RPMI7951 (cell line): ENCODE measurements at places on chromosomes 7 and 10. TPM values are rescaled to one million over a fixed set of nuclear protein-coding genes. Genes with fewer than 3 reads are reported as not detected.
A peak's percentile ranks its signal among the peaks of the same experiment; 100 is the strongest.

DNA sequence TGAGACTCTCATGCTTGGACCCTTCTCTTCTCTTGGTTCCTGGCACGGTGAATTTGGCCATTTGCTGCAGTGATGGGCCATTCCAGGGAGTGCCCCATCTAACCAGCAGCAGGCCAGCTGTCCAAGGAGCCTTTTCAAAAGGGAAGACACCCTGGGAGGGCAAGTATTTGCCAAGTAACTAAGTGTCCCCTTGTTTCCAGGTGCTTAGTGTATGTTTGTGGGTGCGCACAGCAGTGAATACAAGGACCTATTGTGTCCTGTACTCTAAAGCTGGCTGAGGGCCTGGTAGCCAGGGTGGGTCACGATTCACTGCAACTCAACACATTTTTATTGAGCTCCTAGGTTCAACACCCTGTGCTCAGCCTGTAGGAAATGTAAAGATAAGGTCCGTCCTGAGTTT, 348.8 kb downstream of the RNLS start:
- DNase-seq: no peak

DNA sequence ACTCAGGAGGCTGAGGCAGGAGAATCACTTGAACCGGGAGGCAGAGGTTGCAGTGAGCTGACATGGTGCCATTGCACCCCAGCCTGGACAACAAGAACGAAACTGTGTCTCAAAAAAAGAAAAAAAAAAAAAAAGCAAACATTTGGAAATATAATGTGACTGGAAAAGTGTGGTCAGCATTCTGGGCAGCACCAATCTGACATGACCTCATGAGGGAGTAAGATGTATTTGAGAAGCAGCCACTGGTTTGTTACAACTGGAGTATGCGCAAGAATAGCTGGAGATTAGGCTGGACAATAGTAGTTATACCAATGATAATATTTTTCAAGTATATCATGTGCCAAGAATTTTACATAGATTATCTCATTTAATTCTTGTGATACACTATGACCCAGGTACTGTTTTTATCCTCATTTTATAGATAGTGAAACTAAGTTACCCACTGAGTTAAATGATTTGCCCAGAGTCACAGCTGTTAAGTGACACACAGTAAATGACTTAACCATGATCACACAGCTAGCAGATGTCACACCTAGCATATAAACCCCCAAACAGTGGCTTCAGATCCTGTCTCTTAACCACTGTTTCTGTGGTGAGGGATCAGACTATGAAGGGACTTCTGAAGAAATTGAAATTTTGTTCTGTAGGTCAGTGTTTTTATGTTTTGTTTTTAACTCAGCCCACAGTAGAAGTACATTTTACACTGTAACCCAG, 11.1 kb downstream of the MCU start:
- DNase-seq: no peak

DNA sequence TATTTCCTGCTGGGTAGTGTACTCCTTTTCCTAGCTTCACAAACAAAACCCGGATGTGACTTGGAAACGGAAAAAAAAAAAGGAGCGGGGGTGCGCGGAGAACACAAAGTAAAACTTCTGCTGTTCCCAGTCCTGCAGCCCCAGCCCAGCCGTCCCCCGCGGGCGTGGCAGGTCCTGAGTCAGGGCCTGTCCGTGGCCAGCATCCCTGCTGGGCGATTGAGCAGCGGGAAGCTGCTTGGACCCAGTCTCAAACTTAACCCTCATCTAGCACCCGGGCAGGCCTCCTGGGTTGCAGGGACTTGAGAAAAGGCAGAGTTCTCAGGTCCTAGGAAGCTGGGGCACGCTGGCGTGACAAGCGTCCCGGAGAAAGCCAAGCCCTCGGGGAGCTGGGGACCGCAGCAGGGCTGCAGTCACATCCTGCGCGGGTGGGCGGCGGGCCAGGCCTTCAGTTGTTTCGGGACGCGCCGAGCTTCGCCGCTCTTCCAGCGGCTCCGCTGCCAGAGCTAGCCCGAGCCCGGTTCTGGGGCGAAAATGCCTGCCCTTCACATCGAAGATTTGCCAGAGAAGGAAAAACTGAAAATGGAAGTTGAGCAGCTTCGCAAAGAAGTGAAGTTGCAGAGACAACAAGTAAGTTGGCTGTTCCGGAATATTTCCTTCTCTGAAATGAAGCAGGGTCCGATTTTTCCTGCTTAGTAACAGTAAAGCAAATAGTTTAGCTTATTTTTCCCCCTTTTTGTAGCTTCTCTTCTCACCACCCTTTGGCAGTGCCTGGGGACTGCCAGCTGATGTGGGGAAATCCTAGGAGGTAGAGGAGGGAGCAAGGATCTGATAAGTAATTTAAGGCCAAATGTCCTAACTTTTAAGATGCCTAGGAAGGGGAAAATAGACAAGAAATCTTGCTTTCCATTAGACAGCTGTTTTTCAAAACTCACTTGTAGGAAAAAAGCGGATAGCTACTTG, at the start of gene GNG11:
GNG11 (plus strand) TSS at position 129 of the 960 bp plus-strand sequence; CDS start at position 532, 403 bp downstream.
- DNase-seq: peak; percentile 98

DNA sequence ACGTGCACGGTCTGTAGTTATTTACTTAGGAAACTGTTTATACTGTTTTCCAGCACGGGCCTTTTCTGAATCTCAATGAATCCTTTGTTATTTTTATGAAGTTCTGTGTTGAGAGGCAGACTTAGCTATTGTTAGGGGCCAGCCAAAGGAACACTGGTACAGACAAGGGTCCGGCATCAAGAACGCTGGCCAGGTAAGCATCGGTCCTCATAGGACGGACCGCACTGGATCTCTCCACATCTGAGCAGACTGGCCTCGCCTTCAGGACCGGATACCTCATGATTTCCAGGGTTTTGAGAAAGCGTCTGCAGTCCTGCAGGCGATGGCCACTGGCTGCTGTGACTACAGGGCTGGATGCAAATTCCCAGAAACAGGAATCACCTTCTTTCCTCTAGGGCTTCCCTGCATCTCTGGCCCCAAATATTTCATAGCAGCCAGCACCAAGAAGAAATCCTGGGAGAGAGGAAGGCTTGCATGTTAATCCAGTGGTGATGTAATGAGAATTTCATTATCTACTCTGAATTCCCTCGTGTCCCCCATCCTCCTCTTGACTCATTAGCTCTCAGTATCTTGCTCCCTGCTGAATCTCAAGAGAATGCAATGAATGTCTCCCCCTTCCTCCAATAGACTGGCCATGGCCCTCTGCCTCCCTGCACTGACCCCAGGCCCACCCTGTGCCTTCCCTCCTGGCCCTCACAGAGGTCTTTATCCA, 325.4 kb upstream of the NPVF start:
- DNase-seq: no peak

- DNase-seq: no peak
These were observed 66.9 kb downstream of the ZNRF2 start for GRCh38 chr7:30351286-30351685.

DNA sequence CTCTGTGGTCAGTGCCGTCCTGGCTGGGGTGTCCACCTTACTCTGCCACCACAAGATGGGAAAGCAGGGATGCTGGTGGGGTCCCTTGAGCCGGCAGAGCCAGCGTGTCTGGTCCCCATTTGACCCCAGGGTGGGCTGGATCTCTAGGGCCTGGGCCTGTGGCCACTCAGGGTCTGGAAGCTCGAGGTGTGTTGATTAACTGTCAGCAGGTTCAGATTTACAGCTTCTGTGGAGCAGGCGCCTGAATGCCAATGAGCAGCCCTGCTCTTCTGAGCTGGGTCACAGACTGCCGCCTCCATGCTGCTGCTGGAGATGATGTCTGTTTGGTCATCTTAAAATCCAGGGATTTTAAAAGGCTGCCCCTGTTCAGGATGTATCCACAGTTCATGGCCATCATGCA, 11.3 kb upstream of the DPYSL4 start:
- DNase-seq: no peak

GRCh38 chr10:127080317-127080716, 116.1 kb downstream of the INSYN2A start:
- DNase-seq: no peak

DNA sequence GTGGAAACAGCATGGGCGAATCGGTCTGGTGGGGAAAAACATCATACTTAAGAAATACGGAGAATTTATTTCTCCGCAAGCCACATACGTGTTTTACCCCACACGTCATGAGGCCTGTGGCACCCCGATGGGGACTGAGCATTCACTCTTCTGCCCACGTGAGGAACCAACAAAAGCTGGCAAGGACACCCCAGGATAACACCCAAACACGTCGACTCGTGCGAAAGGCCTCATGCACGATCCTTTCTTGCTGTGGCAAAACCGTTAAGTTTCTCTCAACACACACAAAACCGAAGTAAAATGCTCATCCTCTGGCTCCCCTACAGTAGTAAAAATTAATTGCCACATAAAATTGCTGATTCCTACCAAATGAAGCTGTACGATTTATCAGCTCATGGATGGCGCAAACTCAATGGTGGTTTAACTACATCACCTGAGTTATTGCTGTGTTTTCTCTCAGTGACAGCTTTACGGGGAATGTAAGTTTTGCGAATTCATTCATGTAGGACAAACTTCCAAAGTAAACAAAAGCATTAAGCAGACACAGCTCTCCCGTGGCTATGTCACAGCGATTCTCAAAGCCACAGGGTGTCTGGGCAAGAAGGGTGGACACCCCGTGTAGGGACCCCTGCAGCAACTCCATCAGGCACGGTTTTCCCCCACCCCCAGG, 97.0 kb downstream of the CTBP2 start:
- DNase-seq: no peak

DNA sequence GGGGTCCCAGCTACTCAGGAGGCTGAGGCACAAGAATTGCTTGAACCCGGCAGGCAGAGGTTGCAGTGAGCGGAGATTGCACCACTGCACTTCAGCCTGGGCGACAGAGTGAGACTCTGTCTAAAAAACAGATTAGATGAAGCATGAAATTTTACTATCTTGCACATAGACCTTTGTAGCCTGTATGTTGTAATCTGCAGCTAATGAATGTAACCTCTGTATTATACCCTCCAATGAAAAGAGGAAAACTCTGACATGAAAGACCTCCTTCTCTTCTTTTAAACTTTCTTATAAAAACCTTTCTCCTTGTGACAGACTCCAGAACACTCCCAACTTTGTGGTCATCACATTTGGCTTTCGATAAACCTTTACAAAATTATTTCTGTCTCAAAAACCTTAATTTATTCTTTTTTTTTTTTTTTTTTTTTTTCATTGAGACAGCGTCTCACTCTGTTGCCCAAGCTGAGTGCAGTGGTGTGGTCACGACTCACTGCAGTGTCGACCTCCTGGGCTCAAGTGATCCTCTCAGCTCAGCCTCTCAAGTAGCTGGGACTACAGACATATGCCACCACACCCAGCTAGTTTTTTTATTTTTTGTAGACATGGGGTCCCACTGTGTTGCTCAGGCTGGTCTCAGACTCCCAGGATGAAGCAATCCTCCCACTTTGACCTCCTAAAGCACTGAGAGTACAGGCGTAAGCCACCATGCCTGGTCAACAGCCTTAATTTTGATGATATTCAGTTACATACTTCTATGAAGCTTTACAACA, 97.4 kb downstream of the SVOPL start:
- DNase-seq: peak; percentile 10

DNA sequence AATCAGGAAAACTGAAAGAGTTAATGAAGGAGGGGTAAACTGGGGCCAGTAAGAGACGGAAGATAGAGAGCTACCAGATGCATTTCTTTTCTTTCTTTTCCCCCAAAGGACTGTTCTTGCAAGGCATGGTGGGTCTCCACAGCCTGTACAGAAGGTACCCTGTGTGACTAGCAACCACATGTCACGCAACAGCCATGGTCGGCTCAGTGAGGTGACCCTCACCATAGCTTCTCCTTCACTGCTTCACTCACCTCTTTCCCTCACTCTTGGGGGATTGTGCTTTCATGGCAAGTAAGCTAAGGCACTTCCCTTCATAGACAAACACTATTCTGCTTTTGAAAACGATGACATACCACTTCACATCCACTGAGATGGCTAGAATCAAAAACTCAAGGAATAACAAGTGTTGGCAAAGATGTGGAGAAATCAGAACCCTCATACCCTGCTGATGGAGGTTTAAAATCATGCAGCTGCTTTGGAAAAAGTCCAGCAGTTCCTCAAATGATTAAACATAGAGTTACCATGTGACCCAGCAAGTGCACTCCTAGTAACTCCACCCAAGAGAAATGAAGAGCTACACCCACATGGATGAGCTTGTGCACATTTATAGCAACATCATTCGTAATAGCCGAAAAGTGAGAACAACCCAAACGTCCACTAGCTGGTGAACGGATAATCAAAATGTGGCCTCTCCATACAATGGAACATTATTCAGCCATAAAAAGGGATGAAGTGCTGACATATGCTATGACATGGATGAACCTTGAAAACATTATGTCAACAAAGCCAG, 3.8 kb upstream of the INSIG1 start:
- DNase-seq: no peak

GRCh38 chr10:5404208-5405041, at the start of gene TUBAL3:
Gene TUBAL3 (minus strand): TSS chr10:5404828. CDS start chr10:5404792, 36 bp downstream.
- DNase-seq: peak; percentile 45

GRCh38 chr10:129964611-129965424, 744 bp upstream of the EBF3 start:
- DNase-seq: peak; percentile 17

- DNase-seq: no peak
These were observed 29.5 kb downstream of the PAXIP1 start for GRCh38 chr7:154973381-154973780.

DNA sequence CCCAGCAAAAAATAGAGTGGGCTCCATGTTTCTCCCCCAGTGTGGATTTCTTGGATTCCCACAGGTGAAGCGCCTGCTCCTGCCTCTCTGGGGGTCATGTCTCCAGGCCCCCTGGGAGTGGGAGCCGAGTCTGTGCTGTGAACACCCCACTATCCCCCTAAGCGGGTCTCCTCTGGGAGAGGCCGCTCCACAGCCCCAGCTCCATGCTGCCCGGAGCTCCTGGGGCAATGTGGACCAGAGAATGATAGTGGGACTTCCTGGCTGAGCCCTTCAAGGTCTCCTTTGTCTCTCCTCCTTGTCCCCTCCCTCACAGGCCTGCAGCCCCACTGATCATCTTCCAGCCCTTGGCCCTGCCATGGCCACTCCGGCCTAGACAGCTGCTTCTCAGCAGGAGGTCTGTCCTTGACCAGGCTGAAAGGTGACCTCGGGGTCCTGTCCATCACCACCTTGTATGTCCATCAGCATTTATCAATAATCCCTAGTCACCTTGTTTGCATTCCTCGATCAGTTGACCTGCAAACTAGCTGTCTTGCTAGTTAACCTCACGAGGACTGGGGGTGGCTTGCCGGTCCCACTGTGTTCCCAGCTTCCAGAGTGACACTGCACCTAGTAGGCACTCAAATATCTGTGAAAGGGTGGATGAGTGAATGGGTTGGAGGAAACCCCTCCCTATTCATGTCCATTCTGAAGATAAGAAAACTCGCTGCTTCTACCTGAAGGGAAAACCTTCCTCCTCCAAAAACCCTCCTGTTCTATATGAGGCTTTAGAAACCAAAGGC, 776 bp upstream of the CALML3 start:
- no peak for DNase-seq

GRCh38 chr7:26060733-26061677, 91.0 kb upstream of the NFE2L3 start:
- DNase-seq: no peak

TNS3 gene
- total RNA-seq: 147 and 149 TPM in 2 replicates

FAM180A gene
- total RNA-seq: 4.8 and 6.4 TPM in 2 replicates

FAM241B gene
- 0.36 TPM in 1 of 2 replicates, not detected in the other for total RNA-seq

LIPM gene
- not detected in 2 replicates for total RNA-seq

SPDYE2B gene
- not detected in 2 replicates for total RNA-seq

AUTS2 gene
- total RNA-seq: under 0.01 and 0.10 TPM in 2 replicates
